ENCODE measurements at places on chromosomes 2 and 18. TPM values are rescaled to one million over a fixed set of nuclear protein-coding genes. Genes with fewer than 3 reads are reported as not detected.

DNA sequence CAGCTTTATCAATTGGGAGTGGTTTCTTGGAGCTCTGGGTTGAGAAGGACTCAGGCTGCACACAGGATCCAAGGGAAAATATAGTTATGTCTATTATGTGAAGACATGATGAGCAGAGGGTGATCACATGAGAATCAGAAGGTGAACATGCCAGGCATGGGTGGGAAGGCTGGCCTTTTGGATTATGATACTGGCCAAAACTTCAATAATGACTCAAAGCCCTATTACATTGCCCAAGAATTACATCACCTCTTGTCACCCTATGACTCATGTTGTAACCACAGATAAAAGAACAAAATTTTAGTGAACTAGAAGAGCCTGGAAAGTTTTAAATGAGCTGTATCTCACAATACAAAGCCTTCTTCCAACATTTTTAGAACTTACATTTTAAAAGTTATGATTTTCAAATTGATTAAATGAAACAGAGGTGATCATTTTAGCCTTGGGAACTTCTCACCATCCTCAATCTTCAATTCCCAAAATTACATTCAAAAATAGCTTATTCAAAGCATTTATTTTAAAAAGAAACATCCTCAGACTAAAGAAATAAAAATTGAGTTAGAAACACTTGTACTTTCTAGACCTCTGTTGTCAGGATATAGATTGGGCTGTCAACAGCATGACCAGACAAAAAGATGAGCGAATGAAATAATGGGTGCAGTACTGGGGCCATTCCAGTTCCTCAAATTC lies 428.3 kb downstream of the MBD2 start:
- DNase-seq, result no peak

- DNase-seq, result no peak
Measured at GRCh38 chr2:158489366-158490112, 32.8 kb downstream of the PKP4 start.

GRCh38 chr18:11653521-11653920 lies 35.5 kb upstream of the GNAL start:
- no peak for DNase-seq

- no peak for DNase-seq
Measured at GRCh38 chr2:66960161-66960560, 437.0 kb upstream of the ETAA1 start.

DNA sequence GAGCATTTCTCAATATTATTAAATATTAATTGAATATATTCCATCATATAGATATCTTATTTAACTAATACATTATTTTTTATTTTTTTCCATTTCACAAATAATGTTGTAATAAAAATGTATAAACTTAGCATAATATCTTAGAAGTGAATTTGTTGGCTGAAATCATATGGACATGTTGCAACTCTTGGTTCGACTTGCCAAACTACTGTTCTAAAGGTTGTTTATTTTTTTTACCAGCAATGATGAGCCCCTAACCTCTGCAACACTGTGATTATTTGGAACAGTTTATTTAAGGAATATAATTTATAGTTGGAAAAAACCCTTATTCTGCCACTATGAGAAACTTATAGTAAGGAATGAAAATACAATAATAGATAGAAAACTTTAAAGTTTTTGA lies 8.8 kb upstream of the NAB1 start:
- no peak for DNase-seq

DNA sequence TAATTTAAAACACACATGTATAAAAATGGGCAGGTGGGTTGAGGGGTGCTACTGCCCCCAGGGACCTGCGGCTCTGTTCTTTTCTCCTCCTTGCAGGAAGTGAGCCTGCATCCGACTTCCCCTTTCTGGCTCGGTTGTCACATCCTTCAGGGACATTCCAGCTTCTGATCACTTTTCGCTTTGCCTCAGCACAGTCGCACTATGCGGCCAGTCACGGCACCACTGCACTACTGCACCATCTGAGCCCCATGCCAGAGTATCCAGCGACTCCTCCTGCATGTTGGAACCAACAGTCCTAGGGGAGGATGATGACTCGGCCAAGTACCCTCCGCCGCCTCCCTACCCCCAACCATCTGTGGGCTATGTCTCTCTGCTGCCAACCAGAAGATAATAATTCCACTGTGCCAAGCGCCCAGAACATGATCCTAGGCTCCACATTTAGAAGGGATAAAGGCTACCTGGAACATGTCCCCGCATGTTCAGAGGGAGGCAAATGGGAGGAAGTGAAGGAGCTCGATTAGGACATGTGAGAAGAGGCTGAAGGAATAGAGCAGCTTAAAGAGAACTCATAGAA lies 17.6 kb downstream of the CDC42EP3 start:
- DNase-seq, result no peak

DNA sequence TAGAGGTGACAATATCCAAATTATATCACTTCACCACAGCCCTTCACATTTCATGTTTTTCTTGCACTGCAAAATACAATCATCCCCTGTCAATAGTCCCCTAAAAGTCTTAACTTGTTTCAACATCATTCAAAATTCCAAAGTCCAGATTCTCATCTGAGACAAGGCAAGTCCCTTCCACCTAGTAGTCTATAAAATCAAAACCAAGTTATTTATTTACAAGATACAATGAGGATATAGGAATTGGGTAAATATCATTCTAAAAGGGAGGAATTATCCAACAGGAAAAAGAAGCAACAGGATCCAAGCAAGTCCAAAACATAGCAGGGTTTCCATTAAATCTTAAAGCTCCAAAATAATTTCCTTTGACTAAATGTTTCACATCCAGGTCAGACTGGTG lies 1076.1 kb upstream of the TMEFF2 start:
- DNase-seq, result no peak

- no peak for DNase-seq
Measured at GRCh38 chr2:240520974-240521350, 36.8 kb downstream of the ANKMY1 start.

GRCh38 chr18:74242438-74243096 lies 49.2 kb downstream of the CYB5A start:
- no peak for DNase-seq

GRCh38 chr18:34752056-34752455 lies 42.0 kb downstream of the DTNA start:
- DNase-seq, result no peak

GRCh38 chr18:63824220-63824525 lies 49.0 kb downstream of the SERPINB7 start:
- DNase-seq, result no peak

DNA sequence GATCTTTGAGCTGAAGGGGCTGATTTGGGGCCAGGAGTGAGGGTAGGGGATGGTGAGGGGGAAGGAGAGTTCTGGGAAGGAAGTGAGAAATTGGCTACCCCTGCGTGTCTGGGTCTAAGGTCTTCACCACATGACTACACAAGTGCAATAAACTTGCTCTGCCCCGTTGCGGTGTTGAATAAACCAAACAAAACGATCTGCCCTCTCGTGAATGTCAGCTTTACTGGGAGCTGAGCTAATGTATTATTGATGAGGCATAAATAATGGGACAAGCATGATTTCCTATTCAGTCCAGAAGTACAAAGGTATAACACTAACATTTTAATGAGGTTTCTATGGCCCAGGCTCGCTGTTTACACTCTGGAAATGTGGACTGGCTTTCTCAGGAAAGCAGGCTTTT lies 8.0 kb upstream of the CFAP221 start:
- DNase-seq, result no peak

Gene CNGA3
- total RNA-seq, result not detected

Gene CHRND
- total RNA-seq, result not detected

Gene FTCDNL1
- 0.97 TPM for total RNA-seq

All from H1 (cell line).